ENCODE measurements at places on chromosomes 3 and 15.
A peak's percentile ranks its signal among the peaks of the same experiment; 100 is the strongest.

- peak; percentile 82 for DNase-seq
These were observed 16.9 kb downstream of the ITIH3 start for GRCh38 chr3:52811452-52812011.

GRCh38 chr3:142087676-142088075 lies 61.7 kb downstream of the TFDP2 start:
- no peak for DNase-seq

DNA sequence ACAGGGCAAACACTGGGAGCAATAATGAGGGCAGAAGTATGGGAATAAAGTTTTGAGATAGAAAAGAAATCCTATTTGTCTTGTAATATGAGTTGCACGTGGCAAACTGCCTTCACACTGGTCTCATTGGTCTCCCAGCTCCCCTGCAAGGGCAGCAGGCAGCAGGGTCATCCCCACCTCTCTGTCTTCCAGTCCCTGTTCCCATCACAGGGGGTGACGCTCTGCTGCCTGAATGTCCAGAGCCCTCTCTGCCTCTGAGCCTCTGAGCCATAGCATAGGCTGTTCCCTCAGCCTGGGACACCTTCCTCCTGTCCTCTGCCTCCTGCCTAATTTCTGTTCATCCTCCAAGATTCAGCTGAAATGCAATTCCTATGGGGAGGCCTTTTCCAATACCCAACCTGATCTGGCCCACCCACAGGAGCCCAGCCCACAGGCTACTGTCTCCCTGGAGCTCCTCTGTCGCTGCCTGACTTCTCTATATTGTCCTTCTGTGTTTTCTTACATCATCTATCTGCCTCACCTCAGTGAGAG lies 12.1 kb upstream of the SKOR1 start:
- no peak for DNase-seq

- no peak for DNase-seq
These were observed 10.0 kb downstream of the HEXA start for GRCh38 chr15:72365844-72366243.

- DNase-seq = no peak
These were observed 578 bp downstream of the OIP5 start for GRCh38 chr15:41331833-41332193.

DNA sequence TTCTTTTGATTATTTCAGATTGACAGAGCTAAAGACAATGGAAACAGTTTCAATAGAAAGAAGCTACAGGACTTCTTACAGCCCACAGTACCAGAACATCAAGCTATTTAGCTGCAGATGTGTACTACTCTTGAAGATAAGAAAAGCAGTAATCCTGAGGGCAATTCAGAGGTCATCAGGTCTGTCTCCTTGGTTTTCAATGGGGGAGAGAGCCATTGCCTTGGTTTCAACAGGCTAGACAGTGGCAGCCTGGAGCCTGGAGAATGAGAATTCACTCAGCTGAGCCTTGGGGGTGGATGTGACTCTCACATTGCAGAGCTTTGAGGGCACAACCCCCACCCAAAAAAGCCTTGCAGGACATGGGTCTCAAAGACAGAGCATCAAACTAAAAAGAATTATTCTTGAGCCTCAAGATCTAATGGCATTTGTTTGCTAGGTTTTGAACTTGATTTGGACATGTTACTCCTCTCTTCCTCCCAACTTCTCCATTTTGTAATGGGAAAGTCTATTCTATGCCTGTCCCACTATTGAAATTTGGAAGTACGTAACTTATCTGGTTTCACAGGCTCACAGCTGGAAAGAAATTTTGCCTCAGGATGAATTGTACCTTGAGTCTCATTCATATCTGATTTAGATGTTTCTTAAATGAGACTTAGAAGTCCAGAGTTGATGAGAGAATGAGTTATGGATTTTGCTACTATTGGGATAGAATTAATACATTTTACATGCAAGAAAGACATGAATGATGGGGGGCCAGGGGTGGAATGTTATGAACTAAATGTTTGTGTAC lies 36.9 kb downstream of the PLSCR1 start:
- DNase-seq = no peak

GRCh38 chr3:54120657-54121413 lies 1.5 kb upstream of the CACNA2D3 start:
- no peak for DNase-seq

DNA sequence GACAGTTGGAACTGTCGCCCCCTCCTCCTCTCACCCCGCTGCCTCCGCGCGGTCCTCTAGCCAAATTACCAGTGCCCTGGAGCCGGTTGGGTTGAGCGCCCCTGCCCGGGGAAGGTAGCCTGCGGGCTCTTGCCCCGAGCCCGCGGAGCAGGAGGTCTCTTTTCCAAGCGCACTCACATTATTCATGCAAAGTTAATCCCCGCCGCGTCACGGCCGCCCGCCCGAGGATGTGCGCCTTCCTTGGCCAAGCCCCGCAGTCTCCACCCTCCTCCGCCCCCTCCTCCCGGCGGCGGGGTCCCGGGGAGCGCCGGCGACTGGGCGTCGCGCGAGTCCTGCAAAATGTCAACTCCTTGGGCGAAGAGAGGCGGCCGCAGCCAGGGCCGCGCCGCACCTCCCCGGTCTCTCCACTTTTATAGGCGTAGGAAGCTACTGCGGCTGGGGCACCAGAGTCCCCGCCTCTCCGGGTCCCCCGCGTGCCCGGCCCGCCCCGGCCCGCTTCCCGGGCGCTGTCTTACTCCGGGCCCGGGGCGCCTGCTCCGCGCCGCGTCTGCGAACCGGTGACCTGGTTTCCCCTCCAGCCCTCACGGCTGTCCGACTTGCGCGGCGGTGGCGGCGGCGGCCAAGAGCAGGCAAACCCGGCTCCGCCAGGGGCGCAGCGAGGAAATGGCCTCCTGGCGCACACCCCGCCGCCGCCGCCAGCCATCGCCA lies at the start of gene THRB:
TSS of gene THRB (minus strand) at position 233 of the 708 bp plus-strand sequence.
- DNase-seq = peak; percentile 86

- no peak for DNase-seq
These were observed 101.6 kb downstream of the ZPLD1 start for GRCh38 chr3:102536456-102536855.

GRCh38 chr3:96478496-96478895 lies 335.9 kb upstream of the EPHA6 start:
- no peak for DNase-seq

- DNase-seq = no peak
These were observed 1.2 kb upstream of the ZBTB20 start for GRCh38 chr3:115148142-115148790.

DNA sequence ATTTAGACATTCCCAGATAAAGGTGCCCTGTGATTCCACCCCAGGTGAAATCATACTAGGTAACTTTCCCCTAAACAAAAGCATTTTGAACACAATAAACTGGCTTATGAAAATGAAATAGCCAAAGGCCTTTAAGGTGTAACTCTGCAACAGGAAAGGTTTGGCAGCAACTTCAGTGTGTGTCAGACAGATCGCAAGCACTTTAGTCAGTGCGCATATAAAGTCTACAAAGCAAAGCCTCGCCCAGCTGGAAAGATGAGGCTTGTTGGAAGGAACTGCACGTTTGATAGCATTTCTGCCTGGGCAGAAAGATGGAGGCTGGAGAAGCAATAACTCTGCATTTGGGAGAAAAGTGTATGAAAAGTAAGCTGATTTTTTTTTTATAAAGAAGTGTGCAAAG lies 57.9 kb downstream of the PRICKLE2 start:
- no peak for DNase-seq

GRCh38 chr3:58535531-58536500 lies 1.2 kb downstream of the ACOX2 start:
- DNase-seq = peak; percentile 96

- no peak for DNase-seq
These were observed 31.8 kb downstream of the IQGAP1 start for GRCh38 chr15:90419738-90420406.

GRCh38 chr3:31542246-31542645 lies 9.5 kb downstream of the STT3B start:
- DNase-seq = no peak

DNA sequence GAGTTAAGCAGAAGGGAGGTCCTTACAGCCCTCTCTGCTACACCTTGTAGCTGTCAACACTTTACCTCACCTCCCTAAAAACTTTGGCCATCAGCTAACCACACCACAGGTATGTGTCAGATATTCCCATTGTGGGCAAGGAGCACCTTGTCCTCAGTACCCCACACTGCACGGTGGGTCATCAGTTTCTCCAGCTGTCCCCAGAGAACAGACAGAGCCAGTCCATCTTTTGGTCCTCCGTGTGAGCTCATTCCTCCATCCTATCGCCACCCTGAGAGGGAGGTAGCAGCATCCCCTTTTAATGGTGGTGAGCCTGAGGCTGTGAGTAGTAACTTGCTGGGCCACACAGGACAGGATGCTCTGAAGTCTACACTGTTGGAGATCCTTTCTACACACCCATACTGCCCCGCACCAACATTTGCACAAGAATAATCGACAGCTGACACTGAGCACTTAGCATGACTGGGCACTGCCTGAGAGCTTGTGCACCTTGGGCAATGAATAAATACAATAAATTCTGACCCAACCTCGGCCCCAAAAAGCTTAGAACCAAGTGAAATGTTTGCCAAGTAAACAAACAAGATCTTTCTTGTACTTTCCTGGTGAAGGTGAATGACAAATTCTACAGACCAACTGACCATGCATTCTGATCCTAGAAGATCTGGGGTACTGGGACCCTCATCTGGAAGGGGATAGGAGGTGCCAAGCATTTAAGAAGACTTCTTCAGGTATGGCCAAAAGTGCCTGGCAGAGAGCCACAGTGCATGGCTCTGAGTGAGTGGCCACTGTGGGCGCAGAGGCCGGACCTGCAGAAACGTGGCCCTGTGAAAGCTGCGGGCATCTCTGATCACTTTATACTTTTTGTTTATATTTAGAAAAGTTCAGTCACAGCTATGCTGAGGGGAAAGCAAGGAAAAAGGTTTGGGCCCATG lies 6.9 kb downstream of the CHCHD4 start:
- no peak for DNase-seq

DNA sequence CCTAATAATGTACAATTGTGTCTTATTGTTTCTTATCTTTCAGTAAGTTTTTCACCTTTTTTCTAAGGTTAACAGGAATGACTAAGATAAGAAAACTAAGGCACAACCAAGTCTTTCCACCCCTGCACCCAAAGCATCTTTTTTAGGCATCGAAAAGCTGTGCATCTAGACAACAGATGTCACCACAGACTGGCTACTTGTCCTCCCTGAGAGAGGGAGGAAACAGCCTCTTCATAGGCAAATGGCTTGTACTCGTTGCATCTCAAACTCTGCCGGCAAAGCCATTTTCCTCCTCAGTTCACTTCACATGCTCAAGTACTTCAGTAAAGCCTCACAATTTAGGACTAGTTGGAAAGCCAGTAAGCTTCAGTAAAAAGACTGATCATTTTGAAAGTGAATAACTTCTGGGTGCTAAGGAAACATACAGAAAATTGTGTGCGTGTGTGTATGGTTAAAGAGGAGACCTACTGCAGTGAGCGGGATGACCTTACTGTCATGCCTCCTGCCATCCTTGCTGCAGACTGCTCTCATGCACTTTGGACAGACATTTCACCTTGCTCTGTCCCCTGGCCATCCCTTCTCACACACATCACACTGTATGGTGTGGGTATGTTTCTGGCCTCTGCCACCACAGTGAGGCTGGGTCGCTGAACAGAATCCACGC lies 36.5 kb upstream of the HACD2 start:
- no peak for DNase-seq

GRCh38 chr3:188215129-188215528 lies 61.2 kb downstream of the LPP start:
- no peak for DNase-seq

- DNase-seq = no peak
These were observed 189.5 kb downstream of the TPRG1 start for GRCh38 chr3:189361103-189361835.

- DNase-seq = no peak
These were observed 41.8 kb downstream of the HLTF start for GRCh38 chr3:149044339-149045083.

GRCh38 chr3:186670155-186670554 lies 4.3 kb downstream of the HRG start:
- no peak for DNase-seq

DNA sequence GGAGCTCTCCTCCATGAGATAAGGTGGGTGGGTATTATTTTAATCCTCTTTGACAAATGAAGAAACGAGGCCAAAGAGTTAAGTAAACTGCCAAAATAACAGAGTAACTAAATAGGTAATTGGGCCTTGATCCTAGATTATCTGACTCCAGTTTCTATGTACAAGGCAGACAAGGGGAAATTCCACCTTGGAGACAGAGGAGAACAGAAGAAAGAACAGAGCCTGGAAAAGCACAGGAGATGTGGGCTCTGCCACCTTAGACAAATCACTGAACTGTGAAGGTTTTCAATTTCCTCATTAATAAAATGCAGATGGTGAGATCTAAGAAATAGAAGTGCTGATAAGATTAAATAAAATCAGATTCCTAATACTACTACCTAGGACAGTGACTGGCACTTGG lies 310.2 kb upstream of the TLE3 start:
- no peak for DNase-seq

- DNase-seq = no peak
These were observed 462.4 kb downstream of the RAP2B start for GRCh38 chr3:153624310-153625030.

GRCh38 chr15:28080386-28080785 lies 18.7 kb downstream of the OCA2 start:
- DNase-seq = no peak

DNA sequence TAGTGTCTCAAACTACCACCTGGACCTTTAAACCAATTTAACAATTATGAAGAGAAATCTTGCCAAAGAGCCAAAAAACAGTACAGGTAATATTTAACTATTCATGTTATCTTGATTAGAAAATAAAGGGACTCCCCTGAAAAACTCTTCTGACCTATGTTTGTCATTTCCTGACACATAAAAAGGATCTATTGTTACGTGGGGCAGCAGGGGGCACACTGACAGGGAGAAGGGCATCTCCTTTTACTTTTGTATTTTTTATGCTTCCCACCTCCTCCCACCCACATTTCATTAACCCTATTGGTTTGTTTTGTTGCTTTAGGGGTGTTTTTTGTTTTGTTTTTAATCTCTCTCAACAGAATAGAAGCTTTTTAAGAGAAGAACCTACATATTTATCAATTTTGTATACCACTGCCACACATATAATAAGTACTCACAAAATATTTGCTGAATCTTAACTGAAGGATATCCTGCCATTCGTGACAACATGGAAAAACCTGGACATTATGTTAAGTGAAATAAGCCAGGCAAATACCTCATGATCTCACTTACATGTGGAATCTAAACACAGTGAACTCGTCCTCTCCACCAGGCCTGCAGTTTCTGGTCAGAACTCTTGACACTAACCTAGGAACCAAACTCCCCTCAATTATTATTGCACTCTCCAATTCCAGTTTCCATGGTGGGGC lies 17.7 kb downstream of the STAG1 start:
- no peak for DNase-seq

GRCh38 chr3:46380471-46381221 lies 9.9 kb downstream of the CCR5 start:
- DNase-seq = no peak

DNA sequence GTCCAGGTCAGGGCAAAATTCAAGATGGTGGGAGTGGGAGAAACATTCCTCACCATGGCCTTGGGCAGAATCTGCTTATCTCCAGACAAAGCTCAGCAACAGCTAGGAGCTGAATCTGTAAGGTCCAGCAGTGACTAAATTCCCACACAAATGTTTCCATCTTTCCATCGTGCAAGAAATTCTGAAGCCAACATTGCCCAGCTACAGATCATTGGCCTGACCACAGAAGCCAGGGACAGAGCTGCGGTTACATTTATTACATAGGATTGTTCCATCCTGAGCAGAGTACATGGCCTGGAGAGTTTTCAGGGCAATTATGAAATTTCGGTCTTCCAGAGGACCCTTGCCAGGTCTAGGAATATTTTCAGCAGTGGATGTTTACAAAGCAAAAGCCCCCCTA lies 100.3 kb downstream of the LIPC start:
- peak; percentile 10 for DNase-seq
